CD4-positive, alpha-beta memory T cell (primary cell): ENCODE measurements at places on chromosomes 16 and 17.

GRCh38 chr17:59357219-59357697 lies 25.8 kb downstream of the YPEL2 start:
- no peaks in the 10 kb centered on the region for H3K36me3 ChIP-seq
- H3K27ac ChIP-seq = no peak overlapping the region
- H3K4me3 ChIP-seq = no peak overlapping the region
- H3K4me1 ChIP-seq = peaks cover 49% of the 10 kb centered on the region

GRCh38 chr16:66681676-66682075 lies 14.9 kb downstream of the CMTM4 start:
- no peak overlapping the region for H3K4me3 ChIP-seq
- no peak for DNase-seq
- no peaks in the 10 kb centered on the region for H3K36me3 ChIP-seq
- H3K27ac ChIP-seq = no peak overlapping the region
- H3K27me3 ChIP-seq = no peaks in the 10 kb centered on the region

DNA sequence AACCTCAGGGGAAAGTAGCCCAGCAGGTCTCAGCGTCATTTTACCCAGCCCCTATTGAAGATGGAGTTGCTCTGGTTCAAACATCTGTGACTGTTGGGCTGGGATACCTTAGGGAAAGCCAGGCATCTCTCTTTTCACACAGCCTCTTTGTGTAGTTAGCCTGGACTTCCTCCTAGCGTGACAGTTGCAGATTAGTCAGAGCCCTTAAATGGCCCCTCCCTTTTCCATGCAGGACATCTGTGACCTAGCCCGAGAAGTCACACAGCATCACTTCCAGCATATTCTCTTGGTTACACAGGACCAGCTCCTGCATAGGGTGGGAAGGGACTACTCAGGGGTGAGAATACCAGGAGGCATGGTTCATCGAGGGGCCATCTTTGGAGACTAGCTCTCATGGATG lies 375.0 kb upstream of the RBFOX1 start:
- no peak for DNase-seq
- H3K36me3 ChIP-seq = no peaks in the 10 kb centered on the region
- no peak overlapping the region for H3K4me3 ChIP-seq
- H3K27ac ChIP-seq = no peak overlapping the region
- H3K4me1 ChIP-seq = no peaks in the 10 kb centered on the region

GRCh38 chr16:58371841-58372240 lies 20.4 kb upstream of the GINS3 start:
- no peak overlapping the region for H3K27ac ChIP-seq
- no peaks in the 10 kb centered on the region for H3K36me3 ChIP-seq
- DNase-seq = no peak

GRCh38 chr16:28010671-28011070 lies 52.8 kb downstream of the GSG1L start:
- no peaks in the 10 kb centered on the region for H3K4me1 ChIP-seq
- H3K27ac ChIP-seq = no peak overlapping the region
- no peak for DNase-seq
- no peaks in the 10 kb centered on the region for H3K36me3 ChIP-seq

- no peak for DNase-seq
- peak overlapping the region; percentile 5 for H3K4me3 ChIP-seq
- H3K27me3 ChIP-seq = peaks cover 36% of the 10 kb centered on the region
- H3K27ac ChIP-seq = no peak overlapping the region
- H3K4me1 ChIP-seq = peaks cover 28% of the 10 kb centered on the region
- no peaks in the 10 kb centered on the region for H3K36me3 ChIP-seq
Measured at GRCh38 chr17:44970136-44970741, 2.1 kb upstream of the C1QL1 start.

DNA sequence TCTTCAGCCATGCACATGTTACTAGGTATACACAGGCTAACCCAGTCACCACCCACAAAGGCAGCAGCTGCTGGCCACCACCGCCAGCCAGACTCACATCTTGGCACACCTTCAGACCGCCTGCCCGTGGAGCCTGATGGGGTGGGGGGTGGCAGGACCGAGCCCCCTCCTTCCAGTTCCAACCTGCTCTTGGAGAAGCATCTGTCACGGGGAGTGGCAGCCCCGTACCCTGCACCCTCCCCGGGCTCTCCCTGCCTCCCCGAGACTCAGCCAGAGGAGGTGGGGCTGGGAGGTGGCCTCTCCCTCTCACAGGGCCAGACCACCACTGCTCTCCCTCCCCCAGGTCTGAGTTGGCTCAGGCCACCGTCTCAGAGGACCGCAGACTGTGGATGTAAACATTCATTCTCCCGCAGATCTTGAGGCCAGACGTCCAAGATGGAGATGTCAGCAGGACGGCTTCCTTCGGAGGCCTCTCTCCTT lies 11.3 kb upstream of the RBFOX3 start:
- DNase-seq = no peak
- H3K4me1 ChIP-seq = no peaks in the 10 kb centered on the region
- H3K27me3 ChIP-seq = no peaks in the 10 kb centered on the region

DNA sequence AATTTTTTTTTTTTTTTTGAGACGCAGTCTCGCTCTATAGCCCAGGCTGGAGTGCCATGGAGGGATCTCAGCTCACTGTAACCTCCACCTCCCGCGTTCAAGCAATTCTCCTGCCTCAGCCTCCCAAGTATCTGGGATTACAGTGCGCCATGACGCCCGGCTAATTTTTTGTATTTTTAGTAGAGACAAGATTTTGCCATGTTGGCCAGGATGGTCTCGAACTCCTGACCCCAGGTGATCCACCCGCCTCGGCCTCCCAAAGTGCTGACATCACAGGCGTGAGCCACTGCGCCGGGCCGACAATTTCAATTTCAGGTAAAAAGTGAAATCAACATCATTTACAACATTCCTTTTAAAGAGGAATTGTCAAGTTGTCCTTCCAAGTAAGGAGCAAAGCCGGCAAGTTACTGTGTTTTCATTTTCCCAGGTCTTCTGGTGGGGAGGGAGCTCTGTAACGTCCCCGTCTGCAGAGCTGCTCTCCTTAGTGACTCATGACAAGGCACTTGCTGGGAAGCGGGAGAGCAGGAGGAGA lies 873 bp downstream of the NPLOC4 start:
- H3K4me1 ChIP-seq = peaks cover 34% of the 10 kb centered on the region
- peak overlapping the region; percentile 68 for H3K4me3 ChIP-seq
- no peaks in the 10 kb centered on the region for H3K27me3 ChIP-seq
- H3K27ac ChIP-seq = peak overlapping the region; percentile 65
- H3K36me3 ChIP-seq = no peaks in the 10 kb centered on the region
- DNase-seq = no peak
